GDM1 (cell line): ENCODE measurements at places on chromosomes 7 and 10.

DNA sequence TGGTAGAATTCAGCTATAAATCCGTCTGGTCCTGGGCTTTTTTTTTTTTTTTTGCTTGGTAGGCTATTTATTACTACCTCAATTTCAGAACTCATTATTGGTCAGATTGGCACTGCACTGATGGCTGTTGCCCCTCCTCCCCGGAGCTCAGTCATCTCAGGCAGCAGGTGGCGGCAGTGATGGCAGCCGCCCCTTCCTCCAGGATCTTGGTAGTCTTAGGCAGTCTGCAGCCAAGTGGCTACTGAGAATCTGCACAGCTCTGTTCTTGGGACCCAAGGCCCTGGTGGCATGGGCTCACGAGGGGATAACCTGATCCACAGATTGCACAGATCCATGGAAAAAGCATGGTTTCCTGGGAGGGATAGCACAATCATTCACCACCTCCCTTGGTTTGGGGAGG, 77.9 kb downstream of the GPR85 start:
- DNase-seq: no peak

DNA sequence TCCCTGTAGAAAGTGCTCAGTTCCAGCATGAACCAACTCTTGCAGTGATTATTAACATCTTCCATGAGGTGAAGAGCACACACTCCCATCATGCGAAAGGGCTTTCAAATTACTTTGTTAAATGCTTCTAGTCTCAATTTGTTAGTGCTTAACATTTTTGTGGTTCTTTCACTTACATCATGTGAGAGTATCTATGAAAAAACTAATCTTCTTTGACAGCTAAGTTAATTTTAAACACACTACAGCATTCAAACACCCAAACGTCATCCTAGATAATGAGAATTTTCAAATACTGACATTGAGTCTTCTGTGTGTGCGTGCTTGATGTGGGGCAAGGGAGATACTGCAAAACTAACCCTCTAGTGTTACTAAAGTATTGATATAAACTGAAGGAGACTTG, 84.8 kb downstream of the ETV1 start:
- no peak for DNase-seq

GRCh38 chr7:14389595-14389994, 400.1 kb upstream of the ETV1 start:
- no peak for DNase-seq

GRCh38 chr10:35423505-35424306, 87.4 kb downstream of the CCNY start:
- no peak for DNase-seq

DNA sequence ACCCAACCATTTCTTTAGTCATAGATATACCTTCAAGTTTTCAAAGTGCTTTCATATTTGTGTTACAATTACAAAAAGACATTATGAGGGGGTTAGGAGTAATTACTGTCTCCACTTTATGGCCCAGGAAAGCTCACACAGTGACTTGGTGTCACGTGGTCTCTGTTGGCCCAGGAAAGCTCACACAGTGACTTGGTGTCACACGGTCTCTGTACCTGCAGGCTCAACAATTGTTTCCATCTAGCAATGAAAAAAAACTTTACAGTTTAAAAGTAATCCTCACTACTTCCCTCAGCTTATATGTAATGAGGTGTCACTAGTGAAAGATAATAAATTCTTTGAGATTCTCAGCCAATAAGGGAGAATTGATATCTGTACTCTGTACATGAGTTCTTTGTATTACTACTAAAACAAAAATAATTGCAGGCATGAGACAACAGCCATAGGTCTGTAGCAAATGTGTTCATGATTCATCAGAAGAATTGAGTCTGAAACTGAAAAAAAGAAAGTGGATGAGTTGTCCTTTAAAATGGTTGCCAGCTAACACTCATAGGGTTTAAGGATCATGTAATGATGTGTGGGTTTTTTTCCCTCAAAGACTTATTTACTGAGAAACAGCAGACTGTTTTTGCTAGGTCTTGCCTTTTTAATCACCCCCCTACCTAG, 10.9 kb downstream of the OGDH start:
- DNase-seq: no peak

DNA sequence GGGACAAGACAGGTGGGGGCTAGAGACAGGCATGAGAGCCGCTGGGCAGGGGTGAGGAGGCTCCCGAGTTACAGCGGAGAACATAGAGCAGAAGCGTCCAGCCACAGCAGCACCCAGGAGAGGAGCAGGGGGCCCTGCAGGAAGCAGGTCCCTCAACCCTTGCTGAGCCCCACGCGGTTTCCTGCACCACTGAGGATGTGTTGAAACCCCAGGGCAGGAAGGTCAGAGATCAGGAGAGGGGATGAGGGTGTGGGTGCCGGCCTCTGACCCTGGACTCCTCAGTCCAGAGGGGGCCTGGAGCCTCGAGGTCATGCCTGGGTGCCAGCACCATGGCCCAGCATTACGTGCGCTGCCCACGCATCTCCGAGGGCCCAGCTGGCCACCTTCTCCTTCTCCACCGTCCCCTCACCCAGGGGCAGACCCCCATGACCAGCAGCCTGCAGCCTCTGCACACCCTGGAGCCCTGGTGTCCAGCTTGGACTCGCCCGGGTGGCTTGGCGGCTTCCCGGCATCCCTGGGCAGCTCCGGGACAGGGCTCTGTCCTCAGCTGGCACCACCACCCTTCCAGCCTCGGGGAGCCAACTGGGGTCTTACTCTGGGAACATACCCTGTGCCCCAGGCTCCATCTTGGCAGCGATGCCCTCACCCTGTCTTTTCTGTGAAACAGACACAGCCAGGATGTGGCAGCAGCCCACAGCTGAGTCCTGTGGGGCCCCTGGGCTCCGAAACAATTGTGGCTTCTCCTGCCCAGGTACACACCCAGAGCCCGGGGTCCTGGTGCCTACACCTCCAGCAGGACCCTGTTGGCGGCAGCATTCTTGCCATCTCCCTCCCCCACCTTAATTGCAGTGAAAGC, 52.0 kb downstream of the STK32C start:
- no peak for DNase-seq
